ENCODE measurements at places on chromosomes 12 and 14.

DNA sequence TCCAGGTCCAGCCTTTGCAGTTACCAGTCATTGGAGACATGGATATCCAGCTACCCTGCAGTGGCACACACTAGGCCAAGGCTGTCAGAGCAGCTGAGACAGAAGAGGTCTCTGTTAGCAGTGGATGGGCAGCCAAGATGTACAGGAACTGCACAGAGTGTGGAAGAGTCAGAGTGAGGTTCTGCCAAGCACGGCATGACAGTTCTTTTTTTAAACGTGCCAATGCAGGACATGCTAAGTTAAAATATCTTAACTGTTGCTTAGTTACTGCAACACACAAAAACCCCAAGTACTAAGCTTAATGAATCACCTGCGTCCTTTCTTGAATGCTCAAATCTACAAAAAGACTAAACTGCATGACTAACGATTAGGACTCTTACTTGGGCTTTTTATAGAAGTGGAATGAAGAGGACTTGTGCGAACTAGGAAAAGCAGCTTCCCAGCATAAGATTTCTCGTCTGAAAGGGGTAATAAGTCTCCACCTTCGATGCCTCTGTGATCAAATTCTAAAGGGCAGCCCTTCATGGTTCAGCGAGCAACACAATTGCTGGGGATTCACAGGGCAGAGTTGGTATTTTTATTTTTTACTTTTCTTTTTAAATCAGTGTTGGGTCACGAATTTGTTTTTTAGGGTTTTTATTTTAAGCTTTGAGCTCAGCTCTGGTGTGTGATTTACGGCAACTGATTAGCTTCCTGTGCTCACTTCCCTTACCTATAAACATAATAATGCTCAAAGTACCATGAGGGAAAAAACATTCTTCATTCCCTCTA, 20.6 kb downstream of the MAPK1IP1L start:
- no peak for DNase-seq

GRCh38 chr12:112140728-112141127, 15.4 kb downstream of the TRAFD1 start:
- no peak for DNase-seq

DNA sequence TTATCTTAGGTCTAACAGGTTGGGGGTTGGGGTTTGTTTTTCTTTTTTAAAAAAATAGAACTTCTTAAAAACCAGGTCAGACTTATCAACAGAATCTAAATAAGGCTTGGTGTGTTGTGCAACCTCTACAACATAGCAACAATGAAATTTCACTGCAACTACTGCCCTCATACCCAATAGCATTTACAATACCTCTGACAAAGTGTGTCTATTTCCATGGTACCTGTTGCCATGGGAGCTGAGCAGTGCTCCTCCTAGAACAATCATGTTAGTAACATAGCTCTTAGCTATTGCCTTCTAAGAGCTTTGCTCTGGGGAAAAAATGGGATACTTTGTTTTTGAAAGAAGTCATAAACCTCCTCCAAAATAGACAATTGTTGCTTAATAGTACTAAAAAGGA, 103.3 kb upstream of the CCDC175 start:
- DNase-seq = no peak

DNA sequence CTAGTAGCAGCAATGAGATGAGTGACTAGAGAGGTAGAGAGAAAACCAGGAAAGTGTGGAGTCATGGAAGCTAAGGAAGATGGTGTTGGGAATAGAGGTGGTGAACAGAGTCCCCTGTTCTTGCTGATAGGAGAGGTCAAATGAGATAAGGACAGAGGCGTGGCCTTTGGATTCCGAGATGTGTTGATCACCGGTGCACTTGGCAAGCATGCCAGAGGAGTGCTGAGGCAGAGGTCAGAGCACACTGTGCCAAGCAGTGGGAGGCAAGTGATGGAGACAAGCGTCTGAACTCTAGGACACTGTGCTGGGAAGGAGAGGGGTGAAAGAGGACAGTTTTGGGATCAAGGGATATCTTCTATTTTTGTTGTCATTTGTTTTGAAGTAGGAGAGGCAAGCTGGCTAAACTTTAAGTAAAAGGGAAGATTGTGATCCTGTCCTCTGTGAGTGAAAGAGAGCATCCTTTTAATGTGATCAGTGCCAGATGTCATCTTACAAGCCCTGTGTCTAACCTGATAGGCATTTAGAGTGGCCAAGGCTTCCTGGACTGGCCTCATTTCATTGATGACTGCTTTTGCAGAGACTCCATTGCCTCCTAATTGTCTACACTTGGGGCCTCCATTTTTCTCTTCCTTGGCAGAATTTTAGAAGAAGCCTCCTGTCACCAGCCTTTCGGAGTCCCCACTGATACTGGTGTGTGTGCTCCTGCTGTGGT, 336.4 kb downstream of the CACNA1C start:
- DNase-seq = no peak

DNA sequence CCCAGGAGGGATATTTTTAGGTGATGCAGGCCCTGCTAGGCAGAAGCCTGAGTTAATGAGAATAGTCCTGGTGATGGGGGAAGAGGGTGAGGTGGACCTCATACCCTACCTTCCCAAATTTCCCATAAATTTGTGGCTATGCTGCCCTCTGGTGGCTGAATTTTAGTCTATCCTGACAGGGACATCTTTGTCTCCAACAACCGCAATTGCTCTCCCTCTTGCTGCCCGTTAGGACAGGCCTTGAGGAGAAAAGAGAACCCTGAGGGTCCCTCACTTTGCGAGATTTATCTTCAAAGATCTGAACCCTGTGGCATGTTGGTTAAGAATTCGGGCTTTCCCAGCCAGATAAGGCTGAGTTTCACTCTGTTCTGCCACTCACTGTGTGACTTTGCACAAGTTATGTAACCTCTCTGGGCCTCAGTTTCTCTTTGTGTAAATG, 9.8 kb upstream of the ZNF385A start:
- no peak for DNase-seq

DNA sequence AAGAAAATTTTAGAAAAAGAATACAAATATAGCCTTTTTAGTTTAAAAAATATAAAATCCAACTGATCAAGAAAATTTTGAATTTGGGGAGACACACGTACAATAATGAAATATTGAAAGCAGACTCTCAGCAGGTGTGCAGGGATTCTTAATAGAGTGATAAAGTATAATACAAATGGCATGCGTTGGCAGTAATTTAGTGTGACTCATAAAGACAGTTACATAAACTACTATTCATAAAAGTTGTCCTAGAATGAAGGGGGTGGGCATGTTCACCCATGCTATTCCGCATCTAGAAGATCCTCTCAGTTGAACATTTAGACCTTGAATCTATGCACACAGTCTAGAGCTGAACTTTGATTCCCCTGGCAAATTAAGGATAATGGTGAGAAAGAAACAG, 200.4 kb upstream of the AVPR1A start:
- no peak for DNase-seq

DNA sequence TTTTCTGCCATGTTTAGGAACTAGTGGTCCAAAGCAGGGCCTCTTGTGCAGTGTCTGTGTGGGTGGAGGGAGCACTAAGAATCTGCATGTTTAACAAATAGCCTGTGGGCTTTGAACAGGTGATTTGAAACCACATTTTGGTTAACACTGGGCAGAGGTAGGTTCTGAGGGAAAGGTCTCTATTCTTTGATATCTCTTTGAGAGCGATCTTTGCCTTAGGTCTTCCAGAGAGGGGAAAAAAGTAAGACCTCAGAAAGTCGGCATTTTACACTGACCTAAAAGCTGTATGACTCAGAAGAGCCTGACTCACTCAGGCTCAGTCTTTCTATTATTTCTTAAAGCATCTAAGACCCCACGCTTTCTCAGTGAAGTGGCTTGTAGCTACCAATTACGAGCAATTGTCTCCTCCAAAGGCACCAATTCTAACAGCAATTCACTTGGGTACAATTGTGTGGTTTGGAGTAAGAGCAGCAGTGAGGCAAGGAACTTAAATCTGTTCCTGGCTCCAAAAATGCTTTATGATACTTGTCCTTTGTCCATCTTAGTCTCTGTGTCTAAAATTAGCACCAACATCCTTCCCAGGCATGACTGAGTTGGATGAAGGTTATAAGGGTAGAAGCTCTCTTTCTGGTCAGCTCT, 8.8 kb downstream of the EIF2B2 start:
- DNase-seq = no peak

DNA sequence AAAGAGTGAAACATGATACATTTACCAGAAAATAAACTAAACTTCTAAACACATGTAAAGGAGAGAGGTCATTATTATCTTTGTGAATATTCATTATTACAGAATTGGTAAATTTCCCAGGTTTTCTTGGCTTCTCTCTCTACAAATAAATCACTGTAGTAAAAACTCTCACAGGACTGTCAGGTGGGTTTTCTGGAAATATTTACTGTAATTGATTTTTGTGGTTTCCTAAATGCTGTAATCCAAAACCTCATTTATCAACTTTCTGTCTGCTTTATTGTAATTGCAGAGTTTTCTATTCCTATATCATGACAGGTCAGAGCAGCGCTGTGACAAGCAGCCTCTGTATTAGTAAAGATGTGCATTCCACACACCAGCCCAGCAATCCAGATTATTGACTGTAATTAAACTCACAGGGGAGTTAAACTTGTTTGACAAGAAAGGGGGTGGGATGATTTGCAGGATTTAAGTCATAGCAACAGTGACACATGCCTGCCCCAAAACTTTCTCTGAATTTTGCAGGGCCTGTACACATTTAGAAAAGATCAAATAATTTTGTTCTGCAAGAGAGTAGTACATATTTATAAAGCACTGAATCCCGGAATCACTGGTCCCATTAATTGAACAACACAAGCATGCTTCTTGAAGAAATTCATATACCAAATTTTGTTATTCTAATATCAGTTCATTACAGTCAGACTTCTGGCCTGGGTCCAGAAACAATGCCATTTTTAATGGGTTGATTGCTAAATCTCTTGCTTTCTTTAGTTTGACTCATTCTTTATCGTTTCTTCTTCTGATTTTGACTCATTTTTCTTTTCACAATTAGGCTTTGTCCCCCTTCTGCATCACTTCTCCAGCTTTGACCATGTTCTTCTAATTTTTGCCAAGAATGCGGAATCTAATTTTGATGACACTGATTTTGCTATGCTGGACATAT, 42.2 kb downstream of the PTPRO start:
- no peak for DNase-seq

DNA sequence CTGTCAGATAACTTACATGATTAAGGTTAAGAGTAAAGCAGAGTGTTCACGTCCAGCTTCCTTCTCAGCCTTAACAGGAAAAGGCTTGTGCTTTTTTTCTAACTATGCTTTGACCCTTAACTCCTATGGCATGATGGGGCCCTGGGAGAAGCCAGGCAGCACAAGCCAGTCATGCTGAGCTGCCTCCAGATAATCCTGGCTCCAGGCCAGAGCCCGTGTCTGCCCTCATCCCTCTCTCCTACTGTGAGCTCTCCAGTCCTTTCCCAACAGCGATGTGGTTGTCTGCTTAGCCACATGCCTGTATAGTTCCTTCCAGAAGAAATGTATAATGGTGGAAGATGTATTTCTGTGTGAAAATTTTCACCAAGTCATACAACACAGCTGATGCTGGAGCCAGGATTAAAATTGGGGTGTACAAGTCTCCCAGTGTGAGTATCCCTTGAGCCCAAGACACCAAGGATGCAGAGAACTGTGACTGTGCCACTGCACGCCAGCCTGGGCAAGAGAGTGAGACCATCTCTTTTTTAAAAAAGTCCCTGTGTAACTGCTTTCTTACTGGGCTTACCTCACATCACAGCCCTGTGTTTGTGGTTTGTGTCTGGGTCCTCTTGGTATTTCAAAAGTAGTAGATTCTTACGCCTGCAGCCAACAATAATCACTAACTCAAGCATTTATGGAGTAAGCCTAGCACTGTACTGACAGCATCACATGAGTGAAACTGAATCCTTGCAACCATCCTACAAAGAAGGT, 7.9 kb upstream of the ITFG2 start:
- no peak for DNase-seq

GRCh38 chr14:54890788-54891187, 11.8 kb downstream of the GCH1 start:
- DNase-seq = no peak

- no peak for DNase-seq
Measured at GRCh38 chr14:92984082-92984788, 61.3 kb downstream of the CHGA start.

- no peak for DNase-seq
Measured at GRCh38 chr12:113049976-113050742, 6.4 kb upstream of the DTX1 start.

DNA sequence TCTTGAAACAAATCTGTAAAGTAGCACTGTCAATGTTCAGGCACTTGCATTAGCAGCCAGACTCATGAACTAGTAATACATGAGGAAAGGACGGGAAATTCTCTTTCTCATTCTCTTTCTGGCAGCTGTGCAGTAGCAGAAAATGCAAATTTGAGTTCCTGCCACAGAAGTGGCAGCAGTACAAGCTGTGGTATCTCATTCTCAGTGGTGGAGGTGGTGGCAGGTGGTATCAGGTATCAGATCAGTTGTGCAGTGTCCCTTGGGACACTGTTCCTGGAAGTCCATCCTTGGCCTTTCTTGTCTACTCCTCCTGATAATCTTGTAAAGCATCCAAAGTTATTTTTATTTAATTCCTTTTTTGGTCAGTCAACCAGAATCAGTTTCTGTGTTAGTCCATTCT, 103.0 kb downstream of the C12orf42 start:
- DNase-seq = no peak

DNA sequence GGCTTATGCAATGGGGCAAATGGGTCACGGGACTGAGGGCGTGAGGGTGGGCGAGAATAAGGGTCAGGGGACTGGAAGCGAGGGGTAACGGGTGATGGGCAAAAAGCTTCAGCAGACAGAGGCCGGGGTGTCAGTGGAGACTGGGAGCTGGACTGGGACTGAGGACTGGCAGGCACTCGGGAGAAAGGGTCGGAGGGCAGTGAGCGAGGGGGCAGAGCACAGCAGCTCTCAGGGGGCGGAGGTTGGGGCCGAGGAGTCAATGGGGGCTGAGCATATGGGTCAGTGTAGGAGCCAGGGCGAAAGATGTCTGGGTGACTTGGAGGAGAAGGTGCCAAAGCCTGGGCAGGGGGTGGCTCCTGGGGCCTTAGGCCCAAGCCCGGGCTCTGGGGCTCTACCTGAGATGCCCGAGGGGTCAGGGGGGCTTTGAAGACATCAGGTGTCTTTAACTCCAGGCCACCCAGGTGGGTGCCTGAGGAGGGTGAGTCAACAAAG, 20.2 kb downstream of the KMT2D start:
- DNase-seq = no peak

- DNase-seq = no peak
Measured at GRCh38 chr12:52310622-52311284, 10.4 kb downstream of the KRT83 start.

Data from stimulated activated CD8-positive, alpha-beta memory T cell treated with anti-CD3 and anti-CD28 coated beads, Interleukin-7, amount 100 ng/mL, for 24 hours (primary cell).